ENCODE measurements at places on chromosomes 13 and 19.

DNA sequence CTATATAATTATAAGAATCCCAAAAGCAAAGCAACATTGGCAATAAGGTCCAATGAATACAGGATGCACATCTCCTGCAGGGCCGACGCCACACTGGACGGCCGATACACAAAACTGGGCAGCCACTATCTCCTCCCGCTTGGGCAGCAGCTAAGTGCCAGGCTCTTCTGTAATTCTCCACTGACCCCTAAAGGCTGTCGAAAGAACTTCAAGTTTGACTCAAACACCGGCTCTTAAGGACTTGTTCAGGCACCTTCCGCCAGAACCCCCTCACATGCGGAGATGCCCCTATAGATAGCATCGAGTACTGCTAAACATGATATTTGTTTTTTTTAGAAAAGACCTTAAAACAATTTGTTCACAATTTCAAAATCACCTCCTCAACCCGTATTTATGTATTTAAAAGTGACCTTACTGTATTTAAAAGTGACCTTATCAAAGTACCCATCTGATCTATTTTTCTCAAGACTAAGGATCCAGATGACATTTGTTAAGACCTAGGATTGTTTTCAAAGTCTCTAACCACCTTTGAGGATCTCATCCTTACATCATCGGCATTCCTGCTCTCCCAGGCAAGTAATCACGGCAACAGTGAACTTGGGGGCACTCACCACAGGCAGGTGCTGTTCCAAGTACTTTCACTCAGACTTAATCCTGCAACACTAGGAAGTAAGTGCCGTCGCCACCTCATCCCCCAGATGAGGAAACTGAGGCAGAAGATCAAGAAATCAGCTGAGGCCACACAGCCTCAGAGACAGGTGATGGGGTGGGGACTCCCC lies 77.8 kb downstream of the TUBGCP3 start:
- DNase-seq: peak; percentile 73

GRCh38 chr19:38063928-38064327 lies 156.9 kb downstream of the SIPA1L3 start:
- DNase-seq: no peak

DNA sequence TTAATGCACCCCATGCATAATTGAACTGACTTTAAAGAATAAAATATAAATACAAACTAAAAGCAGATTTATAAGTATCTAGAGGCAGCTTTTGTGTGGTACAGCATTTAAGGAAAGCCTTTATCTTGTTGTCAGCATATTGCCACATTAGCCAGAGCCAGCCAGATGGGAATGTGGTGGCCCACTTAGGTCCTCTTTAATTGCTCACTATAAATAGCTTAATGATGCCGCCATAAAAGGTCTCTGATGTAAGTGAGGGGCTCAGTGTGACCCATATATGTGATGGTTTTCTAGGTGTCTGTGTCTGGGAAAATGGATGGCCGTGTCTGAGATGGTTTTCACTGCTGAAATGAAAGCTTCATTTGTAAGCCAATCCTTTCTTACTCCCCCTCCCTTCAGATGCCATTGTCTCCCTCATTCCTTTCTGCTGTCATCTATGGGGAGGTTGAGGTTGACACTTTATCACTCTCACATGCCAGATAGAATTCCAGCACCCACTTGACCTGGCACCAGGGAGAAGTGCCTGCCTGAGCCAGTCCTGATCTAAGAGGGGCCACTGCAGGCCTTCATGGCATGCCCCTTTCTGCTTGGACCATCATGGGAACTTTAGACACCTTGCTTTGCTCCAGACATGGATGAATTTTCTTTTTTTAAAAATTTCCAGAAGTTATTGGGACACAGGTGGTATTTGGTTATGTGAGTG lies 135.3 kb downstream of the MTUS2 start:
- no peak for DNase-seq

- no peak for DNase-seq
Observed at GRCh38 chr13:51635137-51635878, 51.0 kb downstream of the WDFY2 start.

DNA sequence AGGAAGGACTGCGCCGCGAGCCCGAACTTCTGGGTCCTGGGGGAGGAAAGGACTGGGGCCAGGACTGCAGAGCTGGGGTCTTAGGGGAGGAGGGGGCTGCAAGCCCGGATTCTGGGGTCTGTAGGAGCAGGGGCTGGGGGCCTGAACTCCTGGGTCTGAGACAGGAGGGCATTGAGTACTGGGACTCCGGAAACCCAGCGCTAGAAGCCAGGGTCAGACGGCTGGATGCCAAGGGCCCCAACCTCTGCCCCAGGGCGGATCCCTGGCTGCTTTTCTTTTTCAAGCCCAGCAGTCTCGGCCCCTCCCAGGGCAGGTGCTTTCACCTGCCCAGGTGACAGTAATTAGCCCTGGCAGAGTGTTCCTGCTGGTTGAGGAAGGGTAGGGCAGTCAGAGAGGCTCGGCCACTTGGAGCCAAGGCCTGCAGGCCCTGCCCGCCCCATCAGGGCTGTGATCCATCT lies 2.3 kb downstream of the MYH14 start:
- no peak for DNase-seq

GRCh38 chr19:35560677-35561076 lies 2.8 kb downstream of the ATP4A start:
- DNase-seq: no peak

DNA sequence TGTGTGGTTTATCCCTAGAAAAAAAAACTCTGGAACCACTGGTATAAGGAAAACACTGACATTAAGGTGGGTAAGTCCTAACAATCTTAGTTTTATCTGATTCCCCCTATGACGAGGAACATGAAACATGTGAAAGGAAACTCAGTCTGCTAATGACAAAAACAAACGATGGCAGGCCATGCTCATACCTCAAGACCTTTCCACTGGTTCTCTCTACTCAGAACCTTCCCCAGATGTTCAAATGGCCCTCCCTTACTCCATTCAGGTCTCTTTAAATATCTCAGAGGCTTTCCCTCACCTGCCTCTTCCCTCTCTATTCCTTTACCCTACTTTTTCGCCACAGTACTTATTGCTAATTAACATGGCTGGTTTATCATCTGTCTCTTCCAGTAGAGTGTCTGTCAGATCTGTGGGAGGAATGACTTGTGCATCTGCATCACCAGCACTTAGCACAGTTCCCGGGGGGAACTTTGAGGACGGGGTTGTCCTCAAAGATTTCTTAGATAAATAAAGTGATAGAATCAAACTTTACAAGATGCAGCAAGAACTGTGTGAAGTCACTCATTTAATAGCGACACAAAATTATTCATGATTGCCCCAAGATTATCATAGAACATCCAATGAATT lies 1.5 kb downstream of the TUBGCP3 start:
- no peak for DNase-seq

- DNase-seq: no peak
Observed at GRCh38 chr19:6825076-6825774, 52.7 kb downstream of the VAV1 start.

DNA sequence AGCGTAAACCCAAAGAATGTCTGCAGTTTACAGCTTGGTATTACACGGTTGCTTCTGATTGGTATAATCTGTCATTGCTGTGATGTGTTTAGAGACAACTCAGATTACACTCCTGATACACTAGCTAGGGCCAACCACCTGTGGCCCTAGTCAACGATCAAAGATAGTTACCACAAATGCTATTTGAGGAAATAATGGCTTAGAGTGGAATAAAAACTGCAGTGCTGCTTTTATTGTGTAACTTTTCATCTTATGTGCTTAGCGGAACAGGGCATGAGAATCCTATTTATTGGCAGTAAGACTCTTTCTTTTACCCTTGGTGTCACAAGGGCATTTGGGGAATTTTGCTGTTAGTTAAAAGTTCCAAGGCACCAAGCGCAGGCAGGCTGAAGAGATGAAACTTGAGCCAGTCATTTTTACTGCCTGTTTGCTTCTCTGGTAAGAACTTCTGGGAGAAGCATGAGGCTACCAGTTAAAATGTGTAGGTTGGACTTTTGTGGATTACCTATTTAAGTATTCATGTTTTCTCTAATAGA lies 363.3 kb downstream of the KCNRG start:
- DNase-seq: no peak

GRCh38 chr13:112457081-112457480 lies 80.9 kb downstream of the SPACA7 start:
- DNase-seq: no peak

DNA sequence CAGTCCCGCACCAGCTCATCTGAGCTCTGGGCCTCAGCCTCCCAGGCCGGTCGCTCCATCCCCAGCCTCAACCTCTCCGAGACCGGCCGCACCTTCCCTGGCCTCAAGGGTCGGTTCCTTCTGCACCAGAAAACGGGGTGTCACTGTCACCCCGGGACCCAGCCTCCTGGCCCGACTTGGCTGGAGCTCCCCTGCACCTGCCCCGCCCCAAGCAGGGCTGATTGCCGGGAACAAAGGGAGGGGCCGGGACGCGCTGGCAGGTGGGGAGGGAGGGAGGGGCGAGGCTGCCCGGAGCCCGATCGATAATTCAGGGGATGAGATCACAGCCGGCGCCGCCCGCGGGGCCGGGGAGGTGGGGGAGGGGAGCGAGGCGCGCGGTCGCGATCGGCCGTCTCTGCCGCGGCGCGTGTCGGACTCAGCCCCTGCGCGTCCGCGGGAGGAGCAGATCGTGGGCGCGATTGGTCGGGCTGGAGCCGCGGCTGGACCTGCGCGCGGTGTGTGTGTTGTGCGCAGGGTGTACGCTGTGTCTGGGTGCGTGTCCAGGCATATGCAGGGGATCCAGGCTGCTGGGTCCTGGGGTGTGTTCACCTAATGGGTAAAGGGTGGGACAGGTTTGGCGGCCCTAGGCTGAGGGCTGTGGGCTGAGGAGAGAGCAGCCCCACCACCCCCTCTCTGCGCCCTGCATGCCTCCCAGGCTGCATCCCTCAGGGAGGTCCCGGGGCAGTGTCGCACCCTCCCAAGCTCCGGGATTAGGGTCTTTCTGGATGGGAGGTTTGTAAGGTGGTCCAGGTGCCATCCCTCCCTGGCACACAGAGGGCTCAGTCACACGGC lies 1.1 kb upstream of the SHC2 start:
- no peak for DNase-seq

DNA sequence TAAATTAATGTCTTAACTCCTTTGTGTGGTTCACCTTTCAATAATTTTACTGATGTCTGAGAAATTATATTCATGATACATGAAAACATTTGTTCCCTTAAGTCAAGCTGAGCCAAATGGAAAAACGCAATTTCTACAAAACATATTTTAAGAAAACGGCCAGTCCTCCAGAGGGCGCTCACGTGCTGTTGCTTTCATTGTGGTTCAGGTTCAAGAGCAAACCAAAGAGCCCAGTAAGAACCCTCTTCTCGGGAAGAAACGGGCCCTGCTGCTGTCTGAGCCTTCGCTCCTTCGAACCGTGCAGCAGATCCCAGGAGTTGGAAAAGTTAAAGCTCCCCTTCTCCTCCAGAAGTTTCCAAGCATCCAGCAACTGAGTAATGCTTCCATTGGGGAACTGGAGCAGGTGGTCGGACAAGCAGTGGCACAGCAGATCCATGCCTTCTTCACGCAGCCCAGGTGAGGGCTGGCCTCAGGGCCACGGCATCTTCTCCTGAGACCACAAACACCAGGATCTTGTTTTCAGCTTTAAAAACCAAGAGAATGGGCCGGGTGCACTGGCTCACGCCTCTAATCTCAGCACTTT lies 4.3 kb downstream of the FAAP24 start:
- DNase-seq: peak; percentile 81

Data from fibroblast of pulmonary artery (primary cell).